ENCODE measurements at places on chromosomes 11 and 22. TPM values are rescaled to one million over a fixed set of nuclear protein-coding genes. Genes with fewer than 3 reads are reported as not detected.

DNA sequence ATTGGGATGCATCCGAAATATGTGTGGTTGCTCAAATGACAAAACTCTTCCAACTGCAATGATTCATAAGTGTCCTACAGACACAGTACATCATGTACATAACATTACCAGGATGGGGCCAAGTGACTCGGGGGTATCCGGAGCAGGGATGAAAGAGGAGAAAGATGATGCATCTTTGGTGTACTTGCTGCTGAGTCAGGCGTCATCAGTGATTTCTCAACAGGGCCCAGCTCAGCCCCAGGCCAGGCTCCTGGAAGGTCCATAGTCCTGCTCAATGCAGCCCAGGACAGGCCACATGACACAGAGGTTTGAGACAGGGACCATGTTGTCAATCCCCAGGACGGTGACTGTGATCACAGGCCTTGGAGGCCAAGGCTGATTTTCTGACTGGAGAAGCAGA is 59.3 kb downstream of the GGTLC2 start:
- no peak for DNase-seq

- DNase-seq = peak; percentile 6
Measured at GRCh38 chr11:85626496-85626895, 648 bp downstream of the DLG2 start.

RFPL2 gene
- not detected for total RNA-seq

GP1BB gene
- not detected for total RNA-seq

DNA sequence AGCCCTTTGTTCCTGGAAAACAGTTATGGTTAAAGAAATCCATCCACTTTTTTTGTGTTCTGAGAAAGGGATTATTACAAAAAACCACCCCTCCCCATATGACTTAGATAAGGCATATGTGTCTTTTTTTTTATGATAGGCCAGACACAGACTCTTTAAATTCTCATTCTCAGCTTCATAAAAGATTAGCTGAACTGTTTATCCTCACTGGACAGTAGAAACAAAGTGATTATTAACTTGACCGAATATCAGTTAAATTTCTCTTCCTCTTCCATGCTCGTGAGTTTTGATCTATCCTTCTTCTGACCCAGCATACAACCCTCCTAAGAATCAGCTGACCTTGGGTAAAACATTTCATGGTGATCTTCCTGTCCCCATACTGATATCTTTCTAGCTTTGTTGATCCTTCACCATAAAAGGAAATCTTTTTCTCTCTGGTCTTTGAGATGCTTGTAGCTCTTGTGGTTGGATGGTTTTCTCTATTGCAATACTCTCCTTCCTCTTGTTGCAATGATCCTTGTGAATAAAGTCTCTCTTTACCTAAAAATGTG is 26.2 kb downstream of the OR2AG2 start:
- DNase-seq = no peak

KIAA1671 gene
- 9.7 TPM for total RNA-seq

- no peak for DNase-seq
Measured at GRCh38 chr11:17779861-17780594, 45.4 kb downstream of the KCNC1 start.

- DNase-seq = no peak
Measured at GRCh38 chr11:10415817-10416392, 39.2 kb upstream of the AMPD3 start.

ZW10 gene
- 19.8 TPM for total RNA-seq

DNA sequence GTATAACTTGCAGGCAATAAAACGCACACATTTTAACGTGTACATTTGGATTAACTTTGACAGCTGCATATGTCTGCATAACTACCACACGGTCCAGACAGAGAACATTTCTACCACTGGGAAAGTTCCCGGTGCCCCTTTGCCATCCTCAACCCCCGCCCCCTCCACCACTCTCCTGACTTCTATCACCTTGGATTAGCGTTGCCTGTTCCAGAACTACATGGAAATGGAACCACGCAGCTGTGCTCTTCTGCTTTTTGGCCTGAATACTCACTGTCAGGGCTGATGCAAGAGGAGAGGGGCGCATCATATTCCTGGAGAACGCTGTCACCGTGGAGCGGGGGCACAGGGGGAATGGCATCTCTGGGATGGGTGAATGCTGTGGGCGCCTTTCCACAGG is 62.1 kb downstream of the LRP5 start:
- DNase-seq = no peak

GRCh38 chr22:20865875-20866445 is 7.2 kb downstream of the SNAP29 start:
- no peak for DNase-seq

LDHAL6A gene
- total RNA-seq = not detected

ATG2A gene
- total RNA-seq = 21.7 TPM

JHY gene
- 1.7 TPM for total RNA-seq

SLC22A6 gene
- not detected for total RNA-seq

DNA sequence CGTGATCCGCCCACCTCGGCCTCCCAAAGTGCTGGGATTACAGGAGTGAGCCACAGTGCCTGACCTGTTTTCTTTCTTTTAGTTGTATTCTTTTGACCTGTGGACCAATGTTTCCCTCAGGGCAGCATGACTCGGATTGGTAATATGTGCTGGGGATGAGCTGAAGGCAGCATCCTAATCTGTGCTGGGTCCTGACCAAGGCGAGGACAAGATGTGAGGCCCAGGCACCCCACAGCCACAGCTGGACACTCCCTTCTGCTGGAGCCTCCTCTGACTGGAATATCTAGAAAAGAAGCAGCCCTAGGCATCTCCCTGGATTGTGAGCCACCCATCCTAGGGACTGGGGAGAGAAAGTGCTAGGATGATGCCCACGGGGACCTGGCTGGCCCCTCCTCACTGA is 105.4 kb downstream of the PDE2A start:
- no peak for DNase-seq

- no peak for DNase-seq
Measured at GRCh38 chr11:33761471-33761870, 12.8 kb downstream of the FBXO3 start.

- DNase-seq = no peak
Measured at GRCh38 chr11:614021-614622, 1.6 kb downstream of the IRF7 start.

DNA sequence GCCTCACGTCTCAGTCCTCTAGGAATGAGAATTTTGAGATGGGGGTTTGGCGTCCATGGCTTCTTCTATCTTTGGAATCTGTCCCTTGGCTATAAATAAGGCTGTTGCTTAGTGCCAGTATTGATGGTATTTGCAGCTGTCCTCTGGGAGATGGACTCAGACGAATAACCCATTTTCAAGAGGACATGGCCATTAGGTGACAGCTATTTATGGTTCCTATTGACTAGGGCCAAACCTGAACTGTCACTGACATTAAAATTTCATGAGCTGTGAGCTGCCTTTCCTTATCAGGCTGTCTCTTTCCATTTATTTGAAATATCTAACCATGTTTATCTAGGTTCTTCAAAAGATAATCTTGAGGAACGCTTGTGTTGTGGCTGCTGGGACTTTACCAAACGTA is 92.7 kb downstream of the NAV2 start:
- no peak for DNase-seq

GRCh38 chr11:112025707-112026106 is 499 bp downstream of the DLAT start:
- no peak for DNase-seq

KRTAP5-9 gene
- not detected for total RNA-seq

PDGFD gene
- 0.16 TPM for total RNA-seq

ZNF280B gene
- total RNA-seq = 3.7 TPM

GRCh38 chr11:80970037-80970436 is 1529.2 kb upstream of the TENM4 start:
- DNase-seq = no peak

GRCh38 chr22:44603767-44604166 is 98.2 kb upstream of the PRR5 start:
- DNase-seq = no peak

LRRC74B gene
- total RNA-seq = not detected

C22orf31 gene
- total RNA-seq = not detected

GRCh38 chr11:58658623-58659022 is 36.2 kb downstream of the CNTF start:
- no peak for DNase-seq

OVOL1 gene
- total RNA-seq = not detected

CYP2D6 gene
- total RNA-seq = 1.9 TPM

OAF gene
- total RNA-seq = 5.8 TPM

DNA sequence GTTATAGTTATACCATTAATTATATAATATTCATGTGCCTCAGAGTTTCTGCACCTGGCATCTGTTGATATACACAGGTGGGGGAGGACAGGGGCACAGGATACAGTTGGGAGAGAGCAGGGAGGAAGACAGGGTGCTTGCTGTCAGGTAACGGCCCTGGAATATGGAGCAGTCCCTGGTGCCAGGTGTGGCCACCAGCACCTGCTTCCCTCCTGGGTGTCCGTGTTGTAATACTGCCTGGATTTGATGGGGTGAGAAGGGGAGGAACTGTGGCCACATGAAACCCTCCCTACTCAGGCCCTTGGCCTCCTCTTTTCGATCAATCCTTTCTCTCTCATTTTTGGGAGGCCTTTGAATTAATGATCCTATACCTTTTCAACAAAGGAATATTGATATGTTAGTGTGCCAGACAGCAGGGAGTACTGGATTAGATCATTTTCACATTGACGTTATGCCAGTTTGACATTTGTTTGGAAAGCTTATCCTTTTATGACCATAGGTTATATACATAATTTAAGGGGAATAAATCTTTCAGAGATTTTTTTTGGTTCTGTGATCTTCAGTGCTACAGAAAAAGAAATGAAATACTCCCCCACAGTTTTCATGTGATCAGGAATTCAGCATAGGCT is 88.6 kb downstream of the TEAD1 start:
- no peak for DNase-seq

DNA sequence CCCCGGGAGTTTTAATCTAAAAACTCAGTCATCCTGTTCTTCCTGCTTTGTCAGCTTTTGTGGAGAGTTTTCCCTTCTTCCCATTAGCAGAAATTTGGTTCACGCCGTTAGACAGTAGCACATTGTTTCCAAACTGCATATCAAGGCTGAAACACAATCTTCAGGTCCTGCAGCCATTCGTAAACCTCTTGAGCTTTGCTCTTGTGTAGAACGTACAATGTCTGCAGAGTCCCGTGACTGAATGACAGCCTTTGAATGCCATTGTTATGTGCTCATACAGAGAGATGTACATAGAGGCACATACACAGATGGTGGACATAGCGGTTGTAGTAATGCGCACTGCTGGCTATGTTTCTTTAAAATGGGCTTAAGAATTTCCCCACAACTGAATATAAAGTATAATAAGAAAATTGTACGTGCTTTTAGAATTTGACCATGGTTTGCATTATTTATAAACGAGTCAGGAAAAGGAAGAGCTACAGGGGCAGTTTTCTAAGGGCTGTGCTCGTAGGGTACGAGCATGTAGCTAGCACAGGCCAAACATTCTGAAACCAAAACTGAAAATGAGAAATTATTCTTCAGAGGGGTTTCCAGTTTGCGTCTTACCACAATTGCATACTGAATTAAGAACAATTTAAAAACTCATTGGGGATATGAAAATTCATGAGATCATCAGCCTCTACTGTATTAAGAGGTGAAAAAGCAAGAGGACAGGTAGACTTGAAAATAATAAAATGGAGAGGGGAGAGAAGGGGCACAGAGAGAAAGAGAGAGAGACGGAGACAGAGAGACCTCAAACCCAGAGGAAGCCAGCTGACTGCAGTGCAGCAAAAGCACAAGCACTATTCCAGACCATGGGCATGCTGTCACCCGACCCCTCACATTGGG is 310.1 kb downstream of the CADM1 start:
- DNase-seq = no peak

LRRC75B gene
- 0.54 TPM for total RNA-seq

DNA sequence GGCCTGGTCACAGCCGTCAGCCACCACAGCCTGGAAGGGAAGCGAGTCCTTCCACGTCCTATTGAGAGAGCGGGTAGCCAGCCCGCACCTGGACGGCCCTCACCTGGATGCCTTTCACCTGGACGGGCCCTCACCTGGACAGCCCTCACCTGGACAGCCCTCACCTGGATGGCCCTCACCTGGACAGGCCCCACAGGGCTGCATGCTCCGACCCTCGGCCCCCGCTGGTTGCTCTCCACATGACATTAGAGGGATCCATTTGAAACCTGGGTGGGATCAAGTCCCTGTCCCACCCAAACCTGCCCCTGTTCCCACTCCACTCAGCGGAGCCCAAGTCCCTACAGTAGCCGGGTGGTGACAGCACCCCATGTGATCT is 3.7 kb downstream of the C1QTNF6 start:
- DNase-seq = no peak

GRCh38 chr22:45478108-45478771 is 24.4 kb upstream of the FBLN1 start:
- DNase-seq = no peak

GRCh38 chr11:62801071-62801470 is 4.2 kb downstream of the NXF1 start:
- DNase-seq = no peak

PRR33 gene
- 0.20 TPM for total RNA-seq

SYTL2 gene
- 5.8 TPM for total RNA-seq

DNA sequence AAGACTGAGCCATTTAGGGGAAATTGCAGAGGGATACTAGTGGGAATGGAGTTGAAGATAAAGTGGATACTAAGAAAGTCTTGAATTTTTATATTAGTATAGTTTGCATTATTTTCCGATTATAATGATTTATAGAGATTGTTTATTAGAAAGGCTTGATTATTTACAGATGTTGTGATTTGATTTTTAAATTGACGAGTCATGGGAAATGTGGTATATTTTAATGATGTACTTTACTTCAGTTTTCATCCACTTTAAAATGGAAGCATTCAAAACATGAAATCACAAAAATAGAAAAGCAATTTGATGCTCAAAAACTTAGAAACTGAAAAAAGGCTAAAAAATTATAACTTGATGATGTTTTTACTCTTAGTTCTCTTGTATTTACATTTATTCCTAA is 21.2 kb downstream of the USP47 start:
- no peak for DNase-seq

- no peak for DNase-seq
Measured at GRCh38 chr11:67596753-67597300, 9.9 kb upstream of the NDUFV1 start.

MFRP gene
- total RNA-seq = not detected

- DNase-seq = no peak
Measured at GRCh38 chr11:116117331-116118137, 613.3 kb upstream of the CADM1 start.

- no peak for DNase-seq
Measured at GRCh38 chr11:76666830-76667229, 3.7 kb downstream of the LRRC32 start.

EI24 gene
- total RNA-seq = 61.9 TPM

DNA sequence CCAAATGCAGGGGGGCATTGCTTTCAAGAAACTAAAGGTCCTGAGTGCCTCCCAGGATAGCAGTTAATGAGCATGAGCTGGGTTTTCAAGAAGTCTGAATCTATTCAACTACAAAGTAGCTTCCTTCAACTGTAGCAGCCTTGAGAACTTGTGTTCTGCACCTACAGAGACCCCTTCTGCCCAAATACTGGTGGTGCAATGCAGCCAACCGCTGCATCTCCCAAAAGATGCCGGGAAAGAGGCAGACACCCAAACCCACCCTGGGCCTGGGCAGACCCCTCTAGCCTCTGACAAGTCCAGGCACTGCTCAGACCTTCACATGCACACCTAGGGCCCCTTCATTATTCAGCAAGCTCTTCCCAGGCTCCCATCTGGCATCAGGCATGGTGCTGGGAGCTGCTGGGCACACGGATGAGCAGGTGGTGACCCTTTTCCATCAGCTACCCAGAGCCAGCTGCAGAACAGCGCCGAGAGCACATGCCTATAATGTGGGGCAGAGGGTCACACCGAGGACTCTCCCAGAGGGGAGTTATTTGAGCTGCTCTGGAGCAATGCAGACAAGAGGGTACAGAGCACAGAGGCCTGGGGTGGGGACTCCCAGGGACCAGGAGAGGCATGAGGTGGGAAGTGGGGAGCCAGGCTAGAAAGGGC is 44.9 kb upstream of the ETS1 start:
- DNase-seq = peak; percentile 38

XKR3 gene
- total RNA-seq = not detected

NELL1 gene
- total RNA-seq = not detected

Measured in activated T-cell treated with anti-CD3 and anti-CD28 coated beads, Interleukin-2, amount 50 U/mL, for 4 hours (primary cell).